ENCODE measurements at places on chromosomes 2 and 18.

DNA sequence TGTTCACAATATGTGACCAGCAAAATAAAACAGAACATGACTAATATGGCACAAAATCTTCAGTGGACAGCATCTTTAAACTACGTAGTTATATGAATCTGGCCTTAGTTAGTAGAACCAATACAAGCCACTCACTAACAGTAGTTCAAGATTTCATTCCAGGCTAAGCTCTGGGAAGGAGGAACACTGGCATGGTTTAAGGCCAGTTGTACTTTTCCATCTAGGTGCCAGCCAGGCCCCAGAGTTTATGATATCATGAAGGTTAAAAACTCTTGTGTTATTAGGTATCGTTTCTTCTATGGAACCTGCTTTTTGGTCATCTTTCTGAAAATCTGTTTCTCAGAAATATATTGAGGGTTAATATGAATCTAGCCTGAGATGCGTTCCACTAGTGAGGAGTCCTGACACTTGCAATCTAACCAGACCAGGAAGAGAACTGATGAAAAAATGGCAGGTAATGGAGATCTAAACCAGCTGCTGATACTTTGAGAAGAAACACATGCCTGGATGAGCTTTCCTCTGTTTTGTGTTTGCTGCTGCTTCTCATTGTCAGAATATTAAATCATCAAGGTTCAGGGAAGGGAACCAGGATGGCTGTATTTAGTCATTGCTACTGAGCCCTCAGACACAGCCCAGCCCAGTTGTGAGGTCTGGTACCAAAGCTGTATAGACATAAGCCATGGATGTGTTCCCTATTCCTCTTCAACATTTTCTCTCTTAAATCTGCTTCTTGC, 182.8 kb upstream of the SETBP1 start:
- DNase-seq = no peak

- DNase-seq = no peak
Observed at GRCh38 chr2:105382177-105382576, 16.7 kb downstream of the FHL2 start.

DNA sequence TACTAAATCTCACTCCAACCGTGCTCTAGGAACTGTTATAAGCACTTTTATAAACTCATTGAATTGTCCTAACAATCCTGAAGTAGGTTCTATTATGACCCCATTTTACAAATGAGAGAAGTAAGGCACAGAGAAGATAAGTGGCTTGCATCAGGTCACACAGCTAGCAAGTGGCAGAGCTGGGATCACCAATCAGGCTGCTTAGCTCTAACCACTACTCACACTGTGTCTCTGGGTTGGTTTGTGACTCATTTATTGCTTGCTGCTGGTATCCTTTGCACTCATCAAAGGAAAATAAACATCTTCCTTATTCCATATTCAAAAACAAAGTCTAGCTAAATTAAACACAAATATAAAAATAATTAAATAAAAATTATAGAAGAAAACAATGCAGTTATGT, 42.5 kb upstream of the IL1R2 start:
- DNase-seq = no peak

GRCh38 chr2:109533823-109534222, 79.9 kb downstream of the SEPTIN10 start:
- DNase-seq = no peak

DNA sequence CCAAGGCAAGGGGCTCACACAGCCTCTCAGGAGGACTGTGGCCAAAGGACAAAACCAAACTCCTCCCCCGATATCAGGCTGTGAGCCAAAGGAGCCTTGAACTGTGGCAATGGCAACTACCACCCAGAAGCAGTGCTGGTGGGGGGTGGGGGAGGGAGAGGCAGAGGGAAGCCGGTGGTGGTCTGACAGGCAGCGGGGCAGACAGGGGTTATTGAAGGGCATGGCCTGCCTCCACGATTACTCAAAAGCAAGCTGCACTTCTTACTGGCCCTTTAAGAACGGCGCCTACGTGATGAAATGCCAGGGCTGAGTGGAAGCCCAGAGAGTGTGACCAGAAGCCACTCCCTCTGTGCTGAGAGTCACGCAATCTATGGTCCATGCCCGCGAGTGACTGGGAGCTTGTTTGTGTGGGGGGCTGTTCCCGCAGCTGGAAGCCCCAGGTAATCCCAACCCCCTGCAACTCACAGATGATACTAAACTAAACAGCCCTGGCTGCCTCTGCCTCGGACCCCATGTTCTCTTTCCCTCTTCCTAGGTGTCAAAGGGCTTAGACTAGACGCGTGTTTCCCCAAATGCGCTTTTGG, 128.2 kb upstream of the CXCR4 start:
- peak; percentile 10 for DNase-seq

- DNase-seq = no peak
Observed at GRCh38 chr2:26317377-26318105, 28.4 kb upstream of the SELENOI start.

GRCh38 chr2:201656102-201656501, 12.8 kb upstream of the TMEM237 start:
- no peak for DNase-seq

DNA sequence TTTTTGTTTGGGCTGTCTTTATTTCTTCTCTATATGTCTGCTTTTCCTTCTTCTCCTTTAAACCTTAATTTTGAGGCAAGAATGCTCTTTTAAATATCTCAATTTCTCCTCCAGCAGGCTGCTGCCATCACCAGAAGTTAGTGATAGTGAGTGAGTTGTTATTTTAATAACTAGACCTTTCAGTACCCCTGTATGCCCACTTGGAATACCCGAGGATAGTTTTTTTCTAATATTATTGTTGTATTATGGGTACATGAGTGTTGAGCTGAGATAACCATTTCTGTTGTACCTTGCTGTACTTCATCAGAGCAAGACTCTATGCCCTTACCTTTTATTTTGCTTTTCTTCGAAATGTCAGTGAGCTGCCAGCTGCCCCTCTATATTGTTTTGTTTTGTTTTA, 50.1 kb downstream of the PPM1B start:
- no peak for DNase-seq

- no peak for DNase-seq
Observed at GRCh38 chr2:160381425-160381951, 112.1 kb downstream of the RBMS1 start.

DNA sequence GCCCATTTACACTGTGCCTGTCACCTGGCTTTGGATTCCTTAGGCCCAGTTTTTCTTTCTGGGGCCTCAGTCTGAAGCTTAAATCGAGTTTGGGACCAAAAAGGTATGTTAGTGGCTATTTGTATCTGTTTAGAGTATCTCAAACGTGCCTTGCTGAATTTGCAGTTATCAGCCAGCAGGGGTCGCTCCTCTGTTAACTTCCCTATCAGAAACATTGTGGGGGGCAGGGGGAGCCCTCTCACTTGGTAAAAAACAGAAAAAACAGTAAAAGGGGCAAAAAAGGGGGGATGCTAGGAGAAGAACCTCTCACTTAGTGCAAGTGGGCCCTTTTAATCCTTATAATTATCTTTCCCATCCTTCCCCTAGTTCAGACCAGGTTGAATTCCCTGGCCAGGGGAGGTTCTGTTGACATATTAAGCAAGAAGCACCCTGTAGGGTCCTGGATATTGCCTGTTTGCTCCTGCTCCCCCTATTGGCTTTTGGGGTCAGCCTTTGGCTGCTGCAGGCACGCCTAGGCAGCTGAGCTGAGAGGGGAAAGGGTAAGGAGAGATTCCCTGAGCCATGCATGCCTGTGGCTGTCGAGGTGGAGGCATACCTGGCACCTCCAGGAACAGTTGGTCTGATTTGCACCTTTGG, 8.8 kb upstream of the IFIH1 start:
- DNase-seq = no peak

- DNase-seq = no peak
Observed at GRCh38 chr18:45836242-45837205, 11.0 kb downstream of the SIGLEC15 start.

DNA sequence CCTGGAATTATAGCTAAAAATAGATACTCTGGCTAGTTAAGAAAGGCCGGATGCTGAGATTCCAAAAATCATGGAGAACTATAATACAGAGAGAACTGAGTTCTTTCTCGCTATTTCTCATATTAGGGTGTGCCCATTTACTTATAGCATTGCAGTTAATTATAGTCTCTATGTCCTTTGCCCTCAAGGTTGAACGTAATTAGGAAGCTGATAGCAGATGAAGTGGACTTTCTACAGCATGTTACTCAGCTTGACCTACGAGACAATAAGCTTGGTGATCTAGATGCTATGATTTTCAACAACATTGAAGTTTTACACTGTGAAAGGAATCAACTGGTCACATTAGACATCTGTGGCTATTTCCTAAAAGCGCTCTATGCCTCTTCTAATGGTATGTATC, 187.4 kb downstream of the PHLPP1 start:
- DNase-seq = no peak

DNA sequence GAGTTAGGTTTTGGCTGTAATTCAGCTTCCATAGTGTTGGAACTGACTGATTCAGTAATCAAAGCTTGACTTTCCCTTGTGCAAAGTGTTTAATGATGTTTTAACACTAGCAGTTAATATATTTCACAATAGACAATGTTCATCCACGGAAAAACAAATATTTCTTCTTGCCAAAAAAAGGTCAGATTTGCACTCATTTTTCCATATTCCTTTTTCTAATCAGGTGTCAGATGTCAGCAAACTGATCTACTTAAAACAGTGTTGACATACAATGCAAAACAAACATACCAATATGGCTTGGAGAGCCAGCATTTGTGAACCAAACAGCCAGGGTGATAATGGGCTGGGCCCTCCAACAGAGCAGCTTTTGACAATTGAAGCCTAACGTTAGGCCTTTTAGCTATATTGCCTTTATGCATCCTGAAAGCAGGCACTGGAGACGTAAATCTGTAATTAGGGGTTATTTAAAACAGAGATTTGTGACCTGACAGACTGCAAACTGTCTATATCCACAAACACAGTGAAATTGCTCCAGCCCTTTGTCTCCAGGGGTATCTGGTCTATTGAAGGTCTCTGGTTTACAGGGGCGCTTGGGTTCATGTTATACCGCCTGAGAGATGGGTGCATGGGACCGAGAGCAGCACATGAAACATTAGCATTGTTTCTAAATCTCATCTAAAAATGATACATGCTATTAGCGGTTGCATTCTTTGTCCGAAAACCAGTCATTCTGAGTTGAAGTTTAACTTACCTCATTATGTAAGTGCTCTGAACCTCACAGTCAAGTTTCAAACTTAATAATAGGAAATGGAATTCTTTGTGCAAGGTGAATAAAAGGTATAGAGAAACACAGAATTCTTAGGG, 7.1 kb upstream of the CDCA7 start:
- no peak for DNase-seq

- DNase-seq = peak; percentile 94
Observed at GRCh38 chr2:62304429-62305417, 108.8 kb downstream of the B3GNT2 start.

GRCh38 chr2:25514043-25514637, 159.2 kb downstream of the DTNB start:
- DNase-seq = no peak

GRCh38 chr18:70376137-70376913, 87.5 kb downstream of the SOCS6 start:
- DNase-seq = no peak

- DNase-seq = no peak
Observed at GRCh38 chr2:198004921-198005829, 200.8 kb downstream of the PLCL1 start.

- DNase-seq = no peak
Observed at GRCh38 chr2:191646163-191646902, 31.6 kb upstream of the NABP1 start.

GRCh38 chr2:162014751-162015150, 59.3 kb downstream of the DPP4 start:
- no peak for DNase-seq

- no peak for DNase-seq
Observed at GRCh38 chr2:218027426-218028188, 24.8 kb upstream of the TNS1 start.

- DNase-seq = no peak
Observed at GRCh38 chr2:27615316-27615715, 13.5 kb downstream of the CCDC121 start.

GRCh38 chr2:109391243-109391642, 222.5 kb downstream of the SEPTIN10 start:
- no peak for DNase-seq

GRCh38 chr2:199468561-199469513, 11.1 kb upstream of the SATB2 start:
- no peak for DNase-seq

GRCh38 chr2:96618596-96619283, 19.4 kb downstream of the KANSL3 start:
- no peak for DNase-seq

- no peak for DNase-seq
Observed at GRCh38 chr2:94994063-94994913, 31.2 kb upstream of the MAL start.

GRCh38 chr18:58896268-58896667, 31.6 kb downstream of the ZNF532 start:
- DNase-seq = no peak

DNA sequence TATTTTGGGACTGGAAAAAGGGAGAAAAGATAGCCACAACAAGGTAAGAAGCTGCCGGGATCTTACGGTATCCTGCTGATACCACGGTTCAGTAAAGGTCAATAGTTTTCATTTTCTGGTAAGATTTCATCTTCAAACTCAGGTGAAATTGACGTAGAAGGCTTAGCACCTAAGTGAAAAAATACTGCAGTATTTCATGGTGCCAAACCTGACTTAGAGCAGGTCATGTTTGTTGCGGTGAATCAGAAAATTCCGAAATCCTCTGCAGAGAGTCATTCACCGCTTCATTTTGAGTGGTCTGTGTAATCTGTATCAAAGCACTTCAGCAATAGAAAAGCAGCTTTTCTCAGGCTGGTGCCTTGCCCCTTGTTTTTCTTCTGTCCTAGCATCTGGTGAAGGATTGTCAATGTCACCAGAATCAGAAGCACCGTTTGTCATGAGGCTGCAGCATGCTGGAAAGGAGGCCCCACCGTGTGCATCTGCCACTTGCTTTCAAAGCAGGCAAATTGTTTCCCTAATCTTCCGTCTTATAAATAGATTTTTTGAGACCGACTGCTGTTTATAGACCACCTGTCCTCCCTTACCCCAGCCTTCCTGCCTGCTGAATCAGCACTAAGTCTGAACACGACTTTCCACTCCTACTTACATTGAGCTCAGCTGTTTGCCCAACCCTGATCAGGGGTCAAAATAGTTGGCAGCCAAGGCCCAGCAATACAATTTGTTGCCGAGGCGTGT, 156.3 kb downstream of the EML6 start:
- DNase-seq = no peak

DNA sequence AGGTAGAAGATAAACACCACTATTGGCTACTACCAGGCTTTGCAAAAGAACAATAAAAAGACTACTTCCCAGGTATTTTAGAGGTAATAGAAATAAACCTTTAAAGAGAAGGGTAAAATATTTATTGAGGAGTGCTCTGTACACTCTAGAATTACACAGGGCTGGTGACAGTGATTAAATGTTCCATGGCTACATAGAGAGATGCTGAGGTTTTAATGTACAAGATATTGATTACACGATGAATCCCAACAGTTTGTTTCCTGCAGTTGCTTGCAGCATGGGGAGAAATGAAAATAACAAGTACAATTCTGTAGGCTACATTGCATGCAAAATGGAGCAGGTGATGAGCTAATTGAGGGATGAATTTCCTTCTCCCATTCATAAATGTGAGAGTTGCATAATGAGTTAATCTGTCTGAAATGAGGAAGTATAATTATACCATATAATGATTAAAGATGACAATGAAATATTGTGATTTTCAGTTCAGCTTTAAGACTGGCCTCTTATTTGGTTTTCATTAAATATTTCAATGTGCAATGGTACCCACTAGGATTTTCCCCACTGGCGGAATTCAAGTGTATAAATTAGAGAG, 266.1 kb downstream of the SOCS6 start:
- DNase-seq = no peak

GRCh38 chr2:15435474-15435873, 125.7 kb downstream of the NBAS start:
- no peak for DNase-seq

All from astrocyte of the spinal cord (primary cell).